CD14-positive monocyte (primary cell): ENCODE measurements at places on chromosomes 1 and 21. TPM values are rescaled to one million over a fixed set of nuclear protein-coding genes. Genes with fewer than 3 reads are reported as not detected.

- DNase-seq, result peak; percentile 16
Observed at GRCh38 chr1:12244078-12244477, 14.2 kb downstream of the VPS13D start.

FGR gene
- 571 TPM for polyA plus RNA-seq

GRCh38 chr1:204673909-204674649 is 11.5 kb downstream of the LRRN2 start:
- DNase-seq, result no peak

DNA sequence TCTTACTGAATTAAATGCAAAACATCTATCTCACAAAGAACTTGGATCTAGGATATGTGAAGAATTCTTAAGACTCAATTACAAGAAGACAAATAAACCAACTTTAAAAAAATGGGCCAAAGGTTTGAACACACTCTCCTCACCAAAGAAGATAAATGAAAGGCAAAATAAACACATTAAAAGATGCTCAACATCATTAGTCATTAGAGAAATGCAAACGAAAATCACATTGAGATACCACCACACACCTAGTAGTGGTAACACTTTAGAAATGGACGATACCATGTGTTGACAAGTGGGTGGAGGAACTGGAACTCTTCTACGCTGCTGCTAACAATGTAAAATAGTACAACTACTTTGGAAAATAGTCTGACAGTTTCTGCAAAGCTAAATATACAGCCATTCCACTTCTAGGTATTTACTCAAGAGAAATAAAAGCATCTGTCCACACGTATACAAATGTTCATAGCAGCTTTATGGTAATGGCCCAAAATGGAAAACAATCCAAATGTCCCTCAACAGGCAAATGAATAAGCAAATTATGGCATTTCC is 194.3 kb downstream of the RHOU start:
- no peak for DNase-seq

DNA sequence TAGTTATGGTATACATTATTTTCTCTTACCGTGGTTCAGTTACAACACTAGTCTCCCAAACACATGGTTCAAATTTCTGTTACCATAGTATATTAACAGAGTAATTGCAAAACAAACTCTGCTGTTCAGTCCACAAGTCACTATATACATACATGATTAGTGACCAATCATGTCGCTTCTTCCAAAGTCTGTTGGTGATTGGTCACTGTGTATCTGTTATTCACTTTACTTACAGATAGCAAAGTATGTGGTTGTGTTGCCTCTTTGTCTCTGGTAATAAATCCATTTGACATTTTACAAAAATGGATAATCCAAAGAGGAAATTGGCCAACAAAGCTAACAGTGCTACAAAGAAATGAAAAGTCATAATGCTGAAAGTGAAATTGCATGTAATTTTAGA is 107.2 kb downstream of the RABGAP1L start:
- no peak for DNase-seq

ZMYM4 gene
- polyA plus RNA-seq, result 3.9 and 12.3 TPM in 2 replicates

GRCh38 chr1:155086856-155087535 is 8.4 kb downstream of the EFNA3 start:
- DNase-seq, result no peak

FCRL1 gene
- 0.93 and 2.1 TPM in 2 replicates for polyA plus RNA-seq

FCN3 gene
- not detected for polyA plus RNA-seq

AADACL4 gene
- not detected in 2 replicates for polyA plus RNA-seq

LCE1B gene
- polyA plus RNA-seq, result not detected

DNA sequence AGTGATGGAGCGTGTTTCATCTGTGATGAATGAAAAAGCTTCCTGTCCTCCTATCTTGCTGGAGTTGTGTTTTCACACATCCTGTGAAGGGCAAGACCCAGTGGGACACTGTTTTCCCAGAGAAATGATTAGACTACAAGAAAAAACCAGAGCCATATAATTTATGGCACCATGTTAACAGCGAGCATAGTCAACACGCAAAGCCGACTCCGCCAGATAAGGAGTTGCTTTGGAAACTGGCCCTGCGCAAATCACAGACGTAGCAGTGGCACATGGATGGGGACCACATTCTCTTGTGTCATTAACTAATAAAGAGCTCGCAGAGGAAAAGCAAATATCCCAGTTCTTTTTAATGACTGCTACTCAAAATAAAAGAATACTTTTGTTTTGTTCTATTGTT is 471.2 kb upstream of the RUNX1 start:
- no peak for DNase-seq

GRCh38 chr1:241479294-241479693 is 40.3 kb downstream of the FH start:
- DNase-seq, result no peak

LCA5L gene
- not detected for polyA plus RNA-seq

SH3D21 gene
- polyA plus RNA-seq, result not detected

- DNase-seq, result no peak
Observed at GRCh38 chr1:16369821-16370220, 2.8 kb downstream of the SZRD1 start.

FCAMR gene
- polyA plus RNA-seq, result not detected in 2 replicates

GRCh38 chr1:30756206-30756544 is 1.4 kb downstream of the LAPTM5 start:
- no peak for DNase-seq

SESN2 gene
- 7.7 and 15.7 TPM in 2 replicates for polyA plus RNA-seq

RAB7B gene
- 0.41 TPM for polyA plus RNA-seq

ALX3 gene
- polyA plus RNA-seq, result not detected
